ENCODE measurements at places on chromosomes 1 and 21.

DNA sequence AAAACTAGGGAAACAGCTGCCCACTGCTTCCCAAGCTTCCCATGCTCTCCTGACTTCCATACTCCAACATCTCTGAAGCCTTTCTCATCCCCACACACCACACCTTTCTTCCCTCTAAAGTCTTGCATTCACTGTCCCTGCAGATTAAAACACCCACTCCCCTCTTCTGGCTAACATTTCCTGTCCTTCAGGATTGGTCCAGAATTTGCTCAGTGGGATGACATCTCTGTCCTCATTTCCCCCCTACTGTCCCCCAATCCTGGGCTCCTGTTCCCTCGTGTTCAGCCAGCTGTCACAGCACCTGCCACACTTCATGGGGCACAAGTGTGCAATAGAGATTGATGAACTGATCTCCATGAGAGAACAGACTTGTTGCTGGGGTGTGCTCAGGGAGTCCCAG, 82.7 kb downstream of the KCND3 start:
- DNase-seq = no peak

DNA sequence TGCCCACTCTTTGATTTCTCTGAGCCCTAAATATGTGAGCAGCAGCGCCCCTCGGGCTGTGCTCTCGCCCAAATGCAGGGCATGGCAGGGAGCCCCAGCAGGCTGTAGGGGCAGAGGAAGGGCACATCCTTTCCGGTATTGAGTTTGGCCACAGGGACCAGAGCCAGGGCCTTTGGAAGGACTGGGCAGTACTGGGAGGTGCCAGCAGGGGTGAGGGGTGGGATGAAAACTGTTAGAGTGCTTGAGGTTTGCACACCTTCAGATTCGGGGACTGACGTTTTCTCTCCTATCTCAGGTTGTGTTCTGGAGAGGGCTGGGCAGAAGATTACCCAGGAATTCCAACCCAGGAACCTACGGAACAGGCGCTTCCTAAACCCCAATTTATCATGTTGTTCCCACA, 2.2 kb upstream of the ATP1A2 start:
- no peak for DNase-seq

DNA sequence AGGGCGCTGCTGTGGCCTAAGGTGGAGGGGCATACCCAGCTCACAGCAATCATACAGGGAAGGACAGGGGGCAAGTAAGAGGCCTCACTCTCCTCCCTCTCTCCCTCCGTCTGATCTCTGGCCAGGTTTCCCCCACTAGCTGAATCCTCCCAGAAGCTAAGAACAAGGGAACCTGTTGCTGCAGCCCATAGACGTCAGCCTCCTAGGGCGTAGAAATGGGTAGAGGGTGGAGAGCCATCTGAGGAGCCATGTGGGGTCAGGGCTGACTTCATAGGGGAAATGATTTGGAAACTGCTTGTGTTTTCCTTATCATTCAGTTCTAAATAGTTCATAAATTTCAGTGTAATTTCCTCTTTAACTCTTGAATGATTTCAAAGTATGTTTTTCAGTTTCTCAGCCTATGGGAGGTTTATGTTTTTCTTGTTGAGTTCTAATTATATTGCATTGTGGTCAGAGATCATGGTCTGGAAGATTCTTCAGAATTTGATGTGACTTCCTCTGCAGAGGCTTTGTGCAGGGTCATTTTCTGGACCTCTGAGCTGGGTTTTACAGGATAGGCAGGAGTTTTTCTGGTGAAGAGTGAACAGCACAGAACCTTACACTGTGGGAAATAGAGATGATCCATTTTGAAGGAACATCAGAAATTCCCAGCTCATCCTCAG, 2.3 kb upstream of the MOB3C start:
- no peak for DNase-seq

DNA sequence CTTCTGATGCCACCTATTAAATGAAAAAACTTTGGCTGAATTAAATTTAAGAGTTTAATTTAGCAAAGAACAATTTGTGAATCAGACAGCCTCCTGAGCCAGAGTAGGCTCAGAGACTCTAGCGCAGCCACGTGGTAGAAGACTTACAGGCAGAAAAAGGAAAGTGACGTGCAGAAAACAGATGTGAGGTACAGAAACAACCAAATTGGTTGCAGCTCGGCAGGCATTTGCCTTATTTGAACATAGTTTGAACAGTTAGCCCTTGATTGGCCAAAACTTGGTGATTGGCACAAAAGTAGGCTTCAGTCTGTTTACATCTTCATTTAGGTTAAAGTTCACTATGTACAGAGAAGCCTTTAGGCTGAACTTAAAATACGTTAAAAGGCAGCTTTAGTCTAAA, 22.9 kb downstream of the TCP10L start:
- DNase-seq = no peak

DNA sequence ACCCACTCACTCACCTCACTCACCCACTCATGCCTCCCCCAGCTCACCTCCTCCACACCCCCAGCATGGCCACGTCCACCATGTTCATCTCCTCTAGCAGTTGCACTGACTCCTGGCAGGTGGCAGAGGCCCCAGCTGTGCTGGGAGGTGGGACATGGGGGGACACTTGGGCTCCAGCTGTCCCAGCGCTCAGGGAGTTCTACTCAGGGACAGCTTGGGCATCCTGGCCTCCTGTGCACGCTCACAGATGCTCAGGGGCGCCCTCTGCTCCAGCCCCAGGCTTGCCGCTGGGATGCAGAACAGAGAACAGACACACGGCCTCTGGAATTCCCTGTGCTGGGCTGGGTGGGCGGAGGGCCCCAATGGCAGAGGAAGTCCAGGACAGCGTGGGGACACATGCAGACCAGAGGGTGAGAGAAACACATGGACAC, 5.2 kb downstream of the KRTAP10-8 start:
- DNase-seq = no peak

DNA sequence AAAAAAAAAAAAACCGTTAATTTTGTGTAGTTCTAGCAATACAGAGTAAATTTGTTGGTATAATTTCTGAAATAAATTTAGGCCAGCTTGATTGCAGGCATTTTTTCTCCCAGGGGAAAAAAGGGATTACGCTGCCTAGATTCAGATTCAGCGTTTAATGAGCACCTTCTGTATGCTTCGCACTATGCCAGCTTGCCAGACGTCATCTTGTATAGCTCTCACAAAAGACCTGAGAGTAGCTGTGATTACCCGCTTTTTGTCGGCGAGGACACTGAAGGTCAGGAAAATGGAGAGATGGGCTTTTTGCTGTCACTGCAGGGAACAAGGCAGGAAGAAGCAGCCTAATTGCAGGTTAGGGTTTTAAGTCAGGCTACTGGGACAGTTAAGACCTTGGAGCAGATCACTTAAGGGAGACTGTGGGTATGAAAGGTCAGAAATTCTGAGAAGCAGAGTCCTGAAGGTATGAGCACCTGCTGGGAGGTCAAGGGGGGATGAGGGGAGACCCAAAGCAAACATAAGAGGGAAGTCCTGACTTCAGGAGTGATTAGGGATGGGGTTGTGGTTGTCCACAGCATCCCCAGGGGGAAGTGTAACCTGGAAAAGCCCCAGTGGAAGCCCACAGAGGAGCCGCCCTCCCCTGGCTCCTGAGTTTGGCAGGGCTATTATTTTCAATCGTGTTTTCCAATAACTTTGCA, 39.0 kb downstream of the TMCC2 start:
- DNase-seq = no peak

DNA sequence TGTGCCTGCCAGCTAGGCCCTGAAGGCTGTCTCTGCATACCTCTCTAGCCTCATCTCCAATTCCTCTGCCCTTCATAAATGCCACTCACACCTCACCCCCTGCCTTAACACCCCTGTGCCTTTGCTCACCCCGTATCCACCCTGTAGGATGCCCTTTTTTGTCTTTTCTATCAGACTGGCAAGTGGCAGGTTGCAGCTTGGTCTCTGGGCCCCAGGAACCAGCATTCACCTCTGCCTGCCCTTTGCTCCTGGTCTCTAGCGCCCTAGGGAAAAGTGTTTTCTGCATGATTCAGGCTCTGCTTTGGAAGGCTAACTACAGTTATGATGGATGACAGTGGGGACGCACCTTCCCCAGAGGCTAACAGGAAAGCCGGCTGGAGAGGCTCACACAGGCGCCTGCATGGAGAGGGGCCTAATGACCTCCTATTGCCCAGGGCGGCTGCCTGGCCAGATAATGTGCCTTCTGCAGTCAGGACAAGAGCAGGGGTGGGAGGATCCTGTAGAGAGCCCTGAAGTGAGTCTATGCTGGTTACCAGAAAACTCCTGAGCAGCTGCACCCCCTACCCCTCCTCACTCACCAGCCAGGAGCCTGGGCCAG, 11.2 kb downstream of the KANK4 start:
- DNase-seq = no peak

Measured in GM13976 (cell line).